Epithelial cell of prostate (primary cell): ENCODE measurements at places on chromosomes 1 and 21.

- no peak for DNase-seq
Measured at GRCh38 chr1:153397924-153398651, 7.2 kb upstream of the S100A8 start.

GRCh38 chr1:153399401-153400055 lies 8.7 kb upstream of the S100A8 start:
- no peak for DNase-seq

DNA sequence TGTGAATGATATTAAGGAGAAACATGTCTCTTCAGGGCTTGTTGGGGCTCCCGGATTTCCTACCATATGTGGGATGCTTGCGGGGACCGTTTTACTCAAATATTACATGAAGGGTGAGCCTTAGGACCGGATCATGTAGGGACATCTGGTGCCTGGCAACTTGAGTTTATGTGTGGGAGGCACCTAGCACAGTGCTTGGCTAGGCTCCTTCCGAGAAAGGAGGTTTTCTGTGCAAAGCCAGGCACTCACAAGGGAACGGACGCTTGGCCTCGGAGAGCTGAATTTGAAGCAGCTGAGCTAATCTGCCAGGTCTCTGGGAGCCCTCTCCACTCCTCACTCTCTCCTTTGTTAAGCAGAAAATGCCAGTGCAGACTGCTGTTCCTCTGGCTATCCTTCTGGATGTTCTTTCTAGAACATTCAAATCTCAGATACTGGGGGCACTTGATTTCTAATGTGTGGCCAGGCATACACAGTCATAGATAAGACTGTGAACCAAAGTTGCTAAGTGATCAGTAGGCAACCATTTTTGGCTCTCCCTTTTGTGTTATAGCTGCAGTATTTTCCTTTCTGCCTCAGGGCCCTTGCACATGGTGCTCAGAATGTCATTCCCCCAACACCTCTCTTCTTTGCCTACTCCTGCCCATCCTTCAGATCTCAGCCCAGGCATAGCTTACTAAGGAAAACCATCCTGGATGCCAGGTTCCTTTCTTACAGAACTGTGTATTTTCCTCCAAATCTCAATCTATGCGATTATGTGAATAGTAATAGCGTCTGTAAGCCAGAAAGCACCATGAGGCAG lies 216.6 kb upstream of the CSF3R start:
- DNase-seq = no peak

DNA sequence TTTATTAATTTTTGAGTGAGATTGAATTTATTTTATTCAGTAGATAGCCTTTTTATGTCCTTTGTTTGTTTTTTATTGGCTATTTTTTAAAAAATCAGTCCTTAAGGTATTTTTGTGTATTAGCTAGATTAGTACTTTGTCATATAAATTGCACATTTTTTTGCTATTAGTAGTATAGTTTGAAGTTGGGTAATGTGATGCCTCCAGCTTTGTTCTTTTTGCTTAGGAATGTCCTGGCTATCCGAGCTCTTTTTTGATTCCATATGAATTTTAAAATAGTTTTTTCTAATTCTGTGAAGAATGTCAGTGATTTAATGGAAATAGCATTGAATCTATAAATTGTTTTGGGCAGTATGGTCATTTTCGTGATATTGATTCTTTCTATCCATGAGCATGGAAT lies 80.4 kb downstream of the MAN1A2 start:
- DNase-seq = no peak

- DNase-seq = no peak
Measured at GRCh38 chr1:25430967-25431881, 527 bp downstream of the MACO1 start.

- no peak for DNase-seq
Measured at GRCh38 chr1:43274125-43274803, 4.5 kb downstream of the TMEM125 start.

DNA sequence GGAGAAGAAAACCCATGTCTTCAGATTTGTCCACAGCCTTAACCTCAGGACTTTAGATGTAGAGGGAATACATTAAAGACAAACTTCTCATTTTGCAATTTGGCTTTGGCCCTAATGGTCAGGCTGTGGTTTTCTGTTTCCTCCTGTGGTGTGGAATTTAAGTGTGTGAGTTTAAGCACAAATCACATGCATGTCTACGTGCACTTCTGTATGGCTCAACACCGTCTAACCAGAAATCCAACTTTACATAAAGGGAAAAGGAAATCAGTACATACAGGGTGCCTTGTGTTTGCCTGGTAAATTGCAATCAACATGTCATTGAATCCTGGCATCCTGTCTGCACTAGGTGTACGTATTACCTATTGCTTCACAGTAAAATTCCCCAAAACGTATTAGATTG lies 1.2 kb upstream of the ZNF124 start:
- DNase-seq = no peak

- no peak for DNase-seq
Measured at GRCh38 chr1:203186446-203187303, at the start of gene CHI3L1. Gene CHI3L1, minus strand, starts transcription at chr1:203186704. Its CDS starts 81 bp downstream, at chr1:203186623.

DNA sequence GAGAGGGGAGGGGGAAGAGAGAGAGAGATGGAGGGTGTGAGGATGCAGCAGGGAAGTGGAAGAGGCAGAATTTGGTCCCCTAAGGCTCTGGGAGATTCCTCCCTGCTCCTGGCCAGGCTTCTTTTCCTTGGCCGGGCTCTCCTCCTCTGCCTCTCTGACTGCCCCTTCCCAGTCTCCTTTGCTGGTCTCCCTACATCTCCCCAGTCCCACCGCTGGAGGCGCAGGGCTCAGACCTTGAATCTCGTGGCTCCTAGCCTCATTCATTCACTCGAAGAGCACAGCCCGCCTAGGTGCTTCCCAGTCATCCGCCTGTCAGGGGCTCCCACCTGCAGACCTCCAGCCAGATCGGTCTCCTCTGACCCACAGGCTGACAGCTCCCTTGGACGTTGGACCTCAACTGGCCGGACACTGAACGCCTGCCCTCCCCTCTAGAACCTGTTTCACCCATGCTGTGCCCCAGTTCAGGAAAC lies 76.5 kb downstream of the VWA5B1 start:
- DNase-seq = no peak

DNA sequence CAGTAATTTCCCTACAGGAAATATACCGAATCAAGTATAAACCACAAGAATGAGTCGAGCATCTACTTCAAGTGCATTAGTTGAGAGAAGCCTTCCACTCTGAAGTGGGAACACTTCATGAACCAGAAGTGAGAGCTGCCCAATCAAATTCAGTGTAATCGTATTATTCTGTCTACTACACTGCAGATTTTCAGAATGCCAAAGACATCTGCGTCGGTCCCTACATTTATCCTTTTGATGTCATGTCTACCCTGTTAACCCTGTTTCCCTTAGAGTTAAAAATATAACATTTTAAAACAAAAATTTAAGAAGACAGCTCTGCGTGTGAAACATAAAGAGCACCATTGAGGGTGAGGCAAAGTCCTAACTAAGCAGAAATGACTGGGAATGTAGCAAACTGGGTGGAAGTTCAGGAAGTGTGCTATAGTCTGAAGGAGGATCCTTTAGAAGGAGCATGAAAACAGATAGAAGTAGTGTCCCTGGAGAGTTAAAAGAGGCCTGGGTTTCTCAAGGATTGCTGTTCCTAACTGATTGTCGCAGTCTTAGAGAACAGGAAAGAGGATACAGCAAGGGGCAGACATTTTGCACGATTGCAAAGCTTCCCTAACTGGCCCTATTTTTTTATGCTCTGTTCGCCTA lies 291.2 kb downstream of the PTPRC start:
- DNase-seq = no peak

- no peak for DNase-seq
Measured at GRCh38 chr1:64856553-64856952, 109.8 kb downstream of the JAK1 start.

DNA sequence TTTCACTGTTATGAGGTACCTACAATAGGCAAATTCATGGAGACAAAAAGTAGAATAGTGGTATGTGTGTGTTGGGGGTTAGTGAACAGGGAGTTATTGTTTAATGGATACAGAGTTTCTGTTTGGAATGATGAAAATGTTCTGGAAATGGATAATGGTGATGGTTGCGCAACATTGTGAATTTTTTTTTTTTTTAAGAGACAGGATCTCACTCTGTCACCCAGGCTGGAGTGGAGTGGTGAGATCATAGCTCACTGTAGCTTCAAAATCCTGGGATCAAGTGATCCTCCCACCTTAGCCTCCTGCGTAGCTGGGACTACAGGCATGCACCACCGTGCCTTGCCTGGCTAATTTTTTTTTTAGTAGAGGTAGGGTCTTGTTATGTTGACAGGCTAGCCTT lies 34.5 kb upstream of the TRABD2B start:
- DNase-seq = no peak

DNA sequence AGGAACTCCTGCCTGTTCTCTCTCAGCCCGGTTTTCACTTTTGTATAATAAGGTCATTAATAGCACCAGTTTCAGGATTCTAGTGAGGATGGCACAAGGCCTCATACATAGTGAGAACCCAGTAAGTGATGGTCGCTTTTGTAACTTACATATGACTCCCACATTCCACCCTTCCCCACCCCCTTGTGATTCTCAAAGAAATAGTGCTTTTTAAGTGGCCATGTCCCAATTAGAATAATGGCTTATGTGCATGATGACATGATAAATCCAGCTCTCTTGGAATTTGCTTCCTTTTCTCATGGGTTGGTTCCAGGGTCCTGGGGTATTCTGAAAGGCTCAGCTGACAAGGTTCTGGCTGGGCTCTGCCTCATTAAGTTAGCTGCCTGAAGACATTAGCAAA lies 189.9 kb downstream of the URB2 start:
- DNase-seq = no peak

DNA sequence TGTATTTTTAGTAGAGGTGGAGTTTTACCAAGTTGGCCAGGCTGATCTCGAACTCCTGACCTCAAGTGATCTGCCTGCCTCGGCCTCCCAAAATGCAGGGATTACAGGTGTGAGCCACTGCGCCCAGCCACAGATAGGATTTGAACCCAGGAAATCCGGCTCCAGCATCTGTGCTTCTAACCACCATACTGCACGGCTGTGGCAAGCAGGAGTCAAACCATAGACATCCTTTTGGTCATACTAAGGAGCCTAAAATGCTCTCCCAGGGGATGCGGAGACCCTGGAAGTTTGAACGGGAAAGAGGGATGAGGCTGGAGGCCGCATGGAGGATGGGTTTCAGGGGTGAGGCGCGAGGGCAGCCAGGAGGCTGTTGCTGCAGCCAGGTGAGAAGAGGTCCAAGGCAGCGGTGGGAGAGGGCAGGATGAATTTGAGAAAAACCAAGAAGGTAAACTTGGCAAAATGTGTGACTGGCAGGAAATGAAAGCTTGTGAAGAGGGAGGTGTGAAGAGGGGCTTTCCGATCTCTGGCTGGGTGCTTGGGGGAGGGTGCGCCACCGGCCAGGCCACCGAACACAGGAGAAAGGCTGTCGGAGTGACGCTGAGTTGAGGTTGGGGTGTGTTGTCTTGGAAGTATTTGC lies 24.0 kb upstream of the CDK18 start:
- no peak for DNase-seq

DNA sequence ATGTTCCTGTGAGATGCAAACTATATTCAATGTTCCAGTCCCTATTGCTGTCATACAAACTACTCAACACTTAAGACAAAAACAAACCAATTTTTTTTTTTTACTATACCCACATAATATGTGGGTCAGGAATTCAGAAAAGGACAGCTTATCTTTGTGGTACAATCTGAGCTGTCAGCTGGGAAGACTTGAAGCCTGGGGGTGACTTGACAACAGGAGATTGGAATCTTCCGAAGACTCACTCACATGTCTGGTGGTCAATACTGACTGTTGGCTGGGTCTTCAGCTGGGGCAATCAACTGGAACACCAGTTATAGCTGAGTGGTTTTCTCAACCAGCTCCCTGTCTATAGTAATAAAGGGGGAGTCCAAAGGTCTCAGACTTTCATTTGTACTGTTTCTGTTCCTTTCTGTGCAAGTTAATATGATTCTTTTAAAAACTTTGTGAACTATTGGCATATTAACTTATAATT lies 81.7 kb upstream of the ATP1B1 start:
- no peak for DNase-seq

DNA sequence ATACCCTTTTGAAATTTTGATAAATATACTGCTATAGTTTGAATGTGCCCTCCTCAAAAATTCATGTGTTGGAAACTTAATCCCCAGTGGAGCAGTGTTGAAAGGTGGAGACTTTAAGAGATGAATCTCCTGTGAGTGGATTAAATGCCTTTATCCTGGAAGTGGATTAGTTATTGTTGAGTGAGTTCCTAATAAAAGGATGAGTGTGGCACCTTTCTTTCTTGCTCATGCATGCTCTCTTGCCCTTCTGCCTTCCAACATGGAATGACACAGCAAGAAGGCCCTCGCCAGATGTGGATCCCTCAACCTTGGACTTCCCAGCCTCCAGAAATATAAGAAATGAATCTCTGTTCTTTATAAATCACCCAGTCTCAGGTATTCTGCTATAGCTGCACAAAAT lies 51.8 kb downstream of the CD160 start:
- no peak for DNase-seq

- DNase-seq = no peak
Measured at GRCh38 chr1:56199061-56199460, 380.3 kb downstream of the PLPP3 start.

DNA sequence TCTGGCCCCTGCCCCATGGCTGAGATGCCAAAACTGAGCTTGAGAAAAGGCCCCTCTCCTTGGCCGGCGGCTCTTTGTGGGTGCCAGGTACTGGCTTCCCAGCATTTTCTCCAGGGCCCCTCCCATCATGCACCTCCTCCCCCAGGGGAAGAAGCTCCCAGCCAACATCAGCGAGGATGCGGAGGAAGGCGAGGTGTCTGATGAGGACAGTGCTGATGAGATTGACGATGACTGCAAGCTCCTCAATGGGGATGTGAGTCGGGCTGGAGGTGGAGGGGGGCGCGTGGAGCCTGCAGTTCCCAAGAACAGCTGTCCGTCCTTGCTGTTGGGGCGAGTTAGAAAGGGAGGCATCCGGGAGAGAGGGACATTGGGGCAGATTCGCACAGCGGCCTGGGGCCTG lies 13.5 kb downstream of the PLCH2 start:
- DNase-seq = no peak

GRCh38 chr1:160629286-160630210 lies 17.3 kb downstream of the SLAMF1 start:
- no peak for DNase-seq

DNA sequence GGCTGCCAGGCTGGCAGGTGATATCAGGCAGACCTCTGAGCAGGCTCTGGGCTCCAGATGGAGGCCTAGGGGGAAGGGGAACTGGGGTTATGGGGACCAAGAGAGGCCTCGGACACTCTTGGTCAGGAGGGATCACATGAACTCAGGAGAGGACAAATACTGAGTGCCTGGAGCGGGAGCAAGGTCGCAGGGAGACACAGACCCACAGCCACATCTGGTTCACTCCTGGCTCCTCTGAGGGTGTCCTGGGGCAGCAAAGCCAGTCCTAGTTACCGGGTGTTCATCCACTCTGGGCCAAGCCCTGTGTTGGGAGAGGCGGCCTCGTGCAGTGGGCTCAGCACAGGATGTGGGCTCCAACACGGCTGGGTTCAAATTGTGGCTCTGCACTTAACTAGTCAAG lies 239.0 kb downstream of the PTPRU start:
- no peak for DNase-seq

- DNase-seq = no peak
Measured at GRCh38 chr1:205353191-205353590, 3.5 kb downstream of the KLHDC8A start.

DNA sequence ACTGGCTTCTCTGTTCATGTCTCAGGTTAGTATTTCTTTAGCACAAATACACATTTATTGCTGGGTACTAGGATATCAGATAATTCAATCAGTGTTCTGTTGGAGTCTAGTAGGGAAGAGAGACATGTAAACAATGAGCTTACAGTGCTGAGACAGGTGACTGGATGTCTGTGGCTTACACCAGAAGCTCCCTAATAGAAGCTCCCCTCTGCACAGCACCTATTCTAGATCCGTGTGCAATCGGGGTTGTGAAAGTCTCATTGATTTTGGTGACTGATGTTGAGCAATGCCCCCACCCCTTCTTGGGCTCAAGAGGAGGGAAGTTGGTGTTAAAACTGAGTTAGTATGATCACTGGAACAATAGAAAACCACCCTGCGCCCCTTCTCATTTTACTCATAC lies 279.2 kb downstream of the RPS6KC1 start:
- DNase-seq = no peak
